SW 1271 (cell line): ENCODE measurements at places on chromosomes 3 and 15.

GRCh38 chr3:125211523-125212090 lies 941 bp downstream of the SLC12A8 start:
- no peak for DNase-seq

DNA sequence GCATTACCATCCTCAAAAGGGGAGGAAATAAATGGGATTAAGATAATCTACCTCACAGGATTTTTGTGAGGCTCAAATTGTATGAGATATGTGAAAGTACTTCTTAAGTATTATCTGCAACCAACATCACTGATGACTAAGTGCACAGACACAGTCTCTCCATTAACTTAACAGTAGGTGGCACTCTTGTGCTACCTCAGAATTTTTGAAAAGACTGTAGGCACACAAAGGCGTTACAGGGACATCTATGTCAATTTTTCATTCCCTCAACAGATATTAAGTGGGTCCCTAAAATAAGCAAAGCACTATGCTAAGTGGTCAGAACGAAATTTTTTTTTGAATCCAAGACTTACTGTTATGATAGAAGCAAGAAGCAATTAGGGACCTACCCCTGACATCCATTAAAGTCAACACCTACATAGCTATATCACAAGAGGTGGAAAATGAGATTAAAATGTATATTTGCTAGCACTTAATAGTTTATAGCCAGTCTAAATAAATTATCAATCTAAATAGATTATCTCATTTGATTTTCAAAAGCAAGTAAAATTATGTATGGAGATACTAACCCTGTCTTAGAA lies 52.9 kb downstream of the RYK start:
- DNase-seq, result peak; percentile 15

DNA sequence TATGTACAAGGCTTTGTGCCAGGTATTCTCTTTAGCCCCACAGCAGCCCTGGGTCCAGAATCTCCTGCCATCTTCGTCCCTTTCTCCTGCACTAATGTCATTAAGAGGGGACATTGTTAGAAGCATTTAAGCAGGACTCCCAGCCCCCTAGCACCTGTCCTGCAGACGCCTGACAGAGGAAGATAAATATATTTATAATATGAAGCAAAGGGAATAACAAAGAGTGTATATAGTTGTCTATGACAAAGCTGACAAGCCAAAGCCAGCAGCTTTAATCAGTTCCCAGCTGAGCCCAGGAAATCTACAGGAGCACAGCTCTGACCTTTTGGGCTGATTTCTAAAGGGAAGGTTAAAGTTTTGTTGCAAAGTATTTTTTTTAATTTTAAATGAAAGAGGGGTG lies 96.0 kb downstream of the MEGF11 start:
- DNase-seq, result no peak

GRCh38 chr3:17398959-17399551 lies 343.4 kb downstream of the TBC1D5 start:
- no peak for DNase-seq

GRCh38 chr3:3771567-3771966 lies 27.7 kb upstream of the LRRN1 start:
- DNase-seq, result no peak

DNA sequence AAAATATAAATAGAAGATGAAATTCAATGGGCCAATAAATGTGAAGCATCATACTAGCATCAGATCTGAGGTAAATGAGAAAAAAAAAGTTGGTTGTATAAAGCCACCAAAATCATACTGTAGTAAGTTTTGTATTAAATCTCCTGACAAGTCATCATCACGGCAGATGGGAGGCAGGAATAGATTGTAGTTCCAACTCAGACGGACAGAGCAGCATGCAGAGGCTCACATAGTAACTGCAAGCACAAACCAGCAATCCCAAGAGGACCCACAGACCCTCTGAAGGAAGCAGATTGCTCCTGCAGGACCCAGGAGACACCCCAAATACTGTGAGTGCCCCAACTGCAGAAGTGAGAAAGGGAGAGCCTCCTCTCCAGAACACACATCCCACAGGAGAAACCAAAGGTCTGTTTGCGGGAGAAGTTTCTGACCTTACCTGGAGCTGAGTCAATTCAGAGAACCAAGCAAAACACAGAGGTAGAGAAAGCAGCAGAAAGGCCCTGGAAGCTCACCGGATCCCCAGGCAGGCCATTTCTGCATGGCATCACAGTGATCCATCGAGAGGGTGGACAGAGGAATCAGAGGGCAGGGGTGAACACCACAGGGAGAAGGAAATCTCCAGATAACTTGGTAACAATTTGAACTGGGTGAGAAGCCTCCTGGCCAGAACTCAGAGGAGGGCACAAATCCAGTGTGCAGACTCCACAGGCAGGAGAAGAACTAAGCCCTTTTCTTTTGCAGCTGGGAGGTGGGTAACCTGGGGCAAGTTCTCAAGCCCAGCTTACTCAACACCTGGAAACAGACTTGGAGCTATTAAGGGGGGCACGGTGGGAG lies 141.6 kb upstream of the ARHGEF26 start:
- no peak for DNase-seq
